ENCODE measurements at places on chromosomes 13 and 19. TPM values are rescaled to one million over a fixed set of nuclear protein-coding genes. Genes with fewer than 3 reads are reported as not detected.

Gene KLK2
- not detected for total RNA-seq

Gene ZNF208
- total RNA-seq, result 1.9 TPM

Gene CGB8
- total RNA-seq, result not detected

Gene SWSAP1
- total RNA-seq, result 0.97 TPM

Gene CACNG6
- total RNA-seq, result not detected

Gene HCN2
- 2.4 TPM for total RNA-seq

Gene GADD45B
- 84.1 TPM for total RNA-seq

Gene CYP4F2
- total RNA-seq, result not detected

Gene ARL11
- total RNA-seq, result not detected

Gene ELSPBP1
- not detected for total RNA-seq

Gene ZNF791
- total RNA-seq, result 18.3 TPM

Gene SMIM24
- total RNA-seq, result not detected

Gene NLRP5
- not detected for total RNA-seq

Gene ADGRE2
- total RNA-seq, result not detected

Gene ZNF730
- 1.3 TPM for total RNA-seq
